PC-3 (cell line): ENCODE measurements at places on chromosomes 16 and 17.

DNA sequence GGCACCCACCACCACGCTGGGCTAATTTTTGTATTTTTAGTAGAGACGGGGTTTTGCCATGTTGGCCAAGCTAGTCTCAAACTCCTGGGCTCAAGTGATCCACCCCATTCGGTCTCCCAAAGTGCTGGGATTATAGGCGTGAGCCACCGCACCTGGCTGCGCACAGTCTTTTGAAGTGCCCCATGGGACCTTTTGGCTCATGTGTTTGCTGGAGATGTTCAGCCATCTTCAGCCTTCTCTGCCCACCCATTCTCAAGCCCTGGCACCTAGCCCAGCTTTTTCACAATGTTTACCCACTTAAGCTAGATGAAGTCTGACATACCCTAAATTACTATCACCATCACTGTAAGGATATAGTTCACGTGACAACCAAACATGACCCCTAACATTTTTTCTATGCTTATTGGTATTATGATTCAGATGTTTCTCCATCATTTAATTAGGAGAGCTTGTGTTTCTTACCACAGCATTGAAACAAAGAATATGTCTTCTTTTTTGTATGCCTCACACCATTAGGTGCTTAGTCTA lies 32.3 kb downstream of the PECAM1 start:
- peaks cover 50% of the 10 kb centered on the region for H3K4me1 ChIP-seq
- no peaks in the 10 kb centered on the region for H3K27me3 ChIP-seq
- no peak for DNase-seq
- no peaks in the 10 kb centered on the region for H3K36me3 ChIP-seq

GRCh38 chr17:36818134-36818825 lies 119.0 kb upstream of the LHX1 start:
- no peaks in the 10 kb centered on the region for H3K36me3 ChIP-seq
- H3K4me1 ChIP-seq: no peaks in the 10 kb centered on the region
- peaks cover 24% of the 10 kb centered on the region for H3K27me3 ChIP-seq
- no peak for DNase-seq
- no peak overlapping the region for H3K4me3 ChIP-seq

- H3K36me3 ChIP-seq: no peaks in the 10 kb centered on the region
- H3K27me3 ChIP-seq: no peaks in the 10 kb centered on the region
- peak overlapping the region; percentile 69 for H3K27ac ChIP-seq
- H3K4me1 ChIP-seq: peaks cover 33% of the 10 kb centered on the region
Measured at GRCh38 chr17:82106688-82107305, 8.8 kb upstream of the FASN start.

DNA sequence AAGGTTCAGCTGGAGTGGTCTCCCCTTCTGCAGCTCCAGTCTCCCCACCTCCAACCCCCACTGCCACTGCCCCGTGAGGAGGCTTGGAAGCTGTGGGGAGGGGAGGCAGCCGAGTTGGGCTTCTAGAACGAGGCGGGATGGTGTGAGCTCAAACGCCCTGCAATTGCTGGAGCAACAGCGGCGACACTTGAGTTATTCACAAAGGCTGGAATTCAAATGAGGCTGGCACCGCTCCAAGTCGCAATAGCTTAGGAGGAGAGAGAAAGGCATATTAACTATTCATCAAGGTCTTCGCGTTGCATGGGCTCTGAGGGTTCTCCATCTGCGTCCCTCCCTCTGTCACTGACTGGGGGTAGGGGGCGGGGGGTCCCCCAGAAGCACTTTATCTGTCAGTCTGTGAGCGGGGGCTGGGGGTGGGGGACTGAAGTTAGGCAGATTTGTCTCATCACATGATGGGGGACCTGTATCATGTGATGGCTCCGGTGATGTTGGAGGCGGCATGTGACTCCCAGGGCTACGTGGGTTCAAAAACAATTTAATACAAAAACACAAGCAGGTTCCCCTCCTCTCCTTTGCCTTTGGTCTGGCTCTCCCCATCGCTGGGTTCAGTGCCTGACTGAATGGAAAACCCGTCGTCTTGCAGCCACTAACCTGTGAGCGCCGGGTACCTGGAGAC lies 70.5 kb downstream of the RBBP6 start:
- no peaks in the 10 kb centered on the region for H3K36me3 ChIP-seq
- H3K27ac ChIP-seq: no peak overlapping the region
- H3K4me1 ChIP-seq: no peaks in the 10 kb centered on the region
- no peaks in the 10 kb centered on the region for H3K27me3 ChIP-seq
- peak overlapping the region; percentile 50 for H3K4me3 ChIP-seq

DNA sequence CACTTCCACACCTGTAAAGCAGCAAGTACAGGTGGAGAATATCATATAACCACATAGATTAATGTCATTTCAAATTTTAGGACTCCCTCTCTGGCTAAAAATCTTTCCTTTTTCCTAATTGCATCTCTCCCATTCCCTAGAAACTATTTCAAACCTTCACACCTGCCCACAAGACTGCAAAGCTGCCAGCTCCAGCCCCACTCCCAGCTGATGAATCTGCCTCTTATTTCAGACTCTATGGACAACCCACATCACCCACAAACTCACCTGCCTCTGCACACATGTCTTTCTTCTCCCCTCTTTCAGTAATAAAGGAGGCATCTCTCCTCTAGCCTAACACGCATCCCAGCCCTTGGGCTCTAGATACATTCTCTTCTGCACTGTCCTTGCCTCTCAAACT lies 315.1 kb downstream of the GRIN2A start:
- no peak overlapping the region for H3K27ac ChIP-seq
- H3K27me3 ChIP-seq: 0 out of 2 replicates have a peak, but pooled peaks cover 9% of the 10 kb centered on the region
- H3K4me1 ChIP-seq: peaks cover 5% of the 10 kb centered on the region; the same call in 1 of the 2 replicates
- no peak overlapping the region for H3K4me3 ChIP-seq
- H3K36me3 ChIP-seq: no peaks in the 10 kb centered on the region
